AG09309 (cell line): ENCODE measurements at places on chromosomes 11 and 22.

DNA sequence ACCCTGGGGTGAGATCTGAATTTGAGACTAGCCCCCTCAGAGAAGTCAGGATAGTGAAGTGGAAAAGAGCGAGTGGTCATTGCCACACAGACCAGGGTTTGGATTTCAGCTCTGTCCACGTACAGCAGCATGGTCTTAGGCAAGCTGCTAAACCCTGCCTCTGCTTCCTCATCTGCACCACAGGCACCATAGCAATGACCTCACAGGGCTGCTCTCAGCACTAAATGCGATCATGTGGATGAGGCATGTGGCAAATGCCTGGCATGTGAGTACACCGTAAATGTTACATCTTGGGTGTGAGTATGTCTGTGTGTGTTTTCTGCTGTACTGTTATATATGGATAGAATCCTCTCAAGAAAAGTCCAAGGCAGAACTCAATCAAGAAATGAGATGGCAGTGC is 15.8 kb downstream of the NAV2 start:
- peak; percentile 41 for DNase-seq

GRCh38 chr11:26285608-26286007 is 46.3 kb upstream of the ANO3 start:
- DNase-seq = no peak

DNA sequence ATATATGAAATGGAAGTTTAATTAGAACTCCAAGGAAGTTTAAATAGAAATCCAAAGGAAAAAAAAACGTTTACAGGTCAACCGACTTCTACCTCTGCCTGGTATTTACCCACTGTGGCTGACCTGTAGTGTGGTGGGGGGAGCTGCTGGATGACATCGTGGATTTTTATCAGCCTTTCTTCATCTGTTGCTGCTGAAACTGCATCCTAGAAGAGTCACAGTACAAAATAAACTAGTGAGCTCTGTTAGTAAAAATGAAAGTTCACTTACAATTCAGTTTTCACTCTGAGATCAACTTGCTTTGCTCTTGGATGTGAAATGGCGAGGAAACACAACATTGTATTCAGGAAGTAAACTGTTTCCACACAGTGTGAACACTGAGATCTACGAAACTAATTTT is 43.2 kb upstream of the TP53AIP1 start:
- no peak for DNase-seq

DNA sequence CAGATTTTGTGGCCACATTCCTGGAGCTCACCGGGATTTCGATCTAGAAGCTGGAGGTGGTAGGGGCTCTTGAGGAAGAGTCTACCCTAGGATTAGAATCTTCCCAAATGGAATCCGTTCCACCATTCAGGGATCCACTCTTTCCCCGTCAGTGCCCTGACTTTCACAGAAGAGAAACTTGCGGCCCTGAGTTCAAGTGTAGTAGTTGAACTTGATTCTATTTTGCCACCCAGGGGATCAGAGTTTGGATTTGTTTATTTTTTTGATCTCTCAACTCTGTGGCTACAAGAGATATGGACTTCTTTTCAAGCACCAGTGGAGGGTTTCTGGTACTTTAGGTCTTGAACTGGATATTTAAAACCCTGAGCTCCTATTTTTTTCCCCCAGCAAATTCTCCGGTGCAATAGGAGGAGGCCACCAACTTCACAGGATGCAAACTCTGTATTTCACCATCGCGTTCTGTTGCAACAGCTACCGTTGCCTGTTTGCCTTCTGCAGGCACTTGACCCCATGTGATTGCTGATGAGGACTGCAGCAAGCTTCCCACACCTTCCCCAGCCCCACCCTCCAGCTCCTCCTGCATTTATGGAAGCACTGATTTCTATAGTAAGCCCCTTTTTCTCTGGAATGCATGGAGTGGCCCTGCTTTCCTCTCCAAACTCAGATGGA is 14.8 kb upstream of the MRGPRF start:
- no peak for DNase-seq

GRCh38 chr22:34395370-34395769 is 475.1 kb upstream of the LARGE1 start:
- no peak for DNase-seq
